Activated CD8-positive, alpha-beta memory T cell treated with anti-CD3 and anti-CD28 coated beads, Interleukin-2, amount 10 ng/mL, durations not matched to agents 7 days and 5 days (primary cell): ENCODE measurements at places on chromosomes 2 and 18. TPM values are rescaled to one million over a fixed set of nuclear protein-coding genes. Genes with fewer than 3 reads are reported as not detected.

The TMEM163 gene
- total RNA-seq: 2.1 TPM

The GAL3ST2 gene
- 0.20 TPM for total RNA-seq

The RUFY4 gene
- total RNA-seq: 5.1 TPM

The AFG3L2 gene
- total RNA-seq: 39.6 TPM

The RNF25 gene
- 25.7 TPM for total RNA-seq
